NCI-H69 (cell line): ENCODE measurements at places on chromosomes 4 and X.

- DNase-seq, result no peak
Measured at GRCh38 chrX:107565015-107565414, 63.3 kb upstream of the PRPS1 start.

GRCh38 chrX:103398421-103398864 lies 22.1 kb downstream of the BEX3 start:
- no peak for DNase-seq

GRCh38 chr4:185697488-185697887 lies 114.5 kb downstream of the SORBS2 start:
- DNase-seq, result no peak

DNA sequence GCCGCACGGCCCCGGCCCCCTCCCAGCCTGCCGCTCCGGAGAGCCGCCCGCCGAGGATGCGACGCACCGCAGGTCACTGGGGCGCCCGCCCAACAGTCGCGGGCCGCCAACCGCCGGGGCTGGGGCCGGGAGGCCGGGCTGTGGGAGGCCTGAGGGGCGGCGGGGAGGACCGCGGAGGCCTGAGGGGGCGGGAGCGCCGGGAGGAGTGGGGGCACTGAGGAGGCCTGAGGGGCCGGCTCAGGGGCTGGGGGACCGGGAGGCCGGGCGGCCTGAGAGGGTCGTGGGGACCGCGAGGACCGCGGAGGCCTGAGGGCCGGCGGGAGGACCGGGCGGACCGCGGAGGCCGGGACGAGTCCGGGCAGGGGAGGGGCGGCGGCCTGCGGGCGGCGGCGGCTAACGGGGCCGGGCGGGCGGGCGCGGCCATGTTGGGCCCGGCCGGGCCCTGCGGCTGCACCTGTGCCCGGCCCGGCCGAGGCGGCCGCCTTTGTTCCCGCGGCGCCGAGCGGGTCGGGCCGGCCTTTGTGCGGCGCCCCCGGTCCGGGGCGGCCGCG lies 353 bp downstream of the NSD2 start:
- DNase-seq, result peak; percentile 72

GRCh38 chr4:99462875-99463464 lies 27.8 kb upstream of the ADH7 start:
- peak; percentile 61 for DNase-seq

DNA sequence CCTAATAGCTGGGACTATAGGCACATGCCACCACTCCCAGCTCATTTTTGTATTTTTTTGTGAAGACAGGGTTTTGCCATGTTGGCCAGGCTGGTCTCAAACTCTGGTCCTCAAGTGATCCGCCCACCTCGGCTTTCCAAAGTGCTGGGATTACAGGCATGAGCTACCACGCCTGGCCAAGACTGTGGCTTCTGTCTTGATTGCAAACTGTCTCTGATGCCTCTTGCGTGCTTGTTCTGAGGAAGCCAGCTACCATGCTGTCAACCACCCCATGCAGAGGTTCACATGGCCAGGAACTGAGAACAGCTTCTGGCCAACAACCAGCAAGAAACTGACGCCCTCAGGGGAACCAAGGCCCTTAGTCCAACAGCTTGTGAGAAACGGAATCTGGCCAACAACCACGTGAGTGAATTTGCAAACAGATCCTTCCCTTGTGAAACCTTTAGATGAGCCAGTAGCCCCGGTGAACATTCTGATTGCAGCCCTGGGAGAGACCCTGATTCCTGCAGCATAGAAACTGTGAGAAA lies 71.2 kb downstream of the SUPT20HL2 start:
- DNase-seq, result peak; percentile 59

DNA sequence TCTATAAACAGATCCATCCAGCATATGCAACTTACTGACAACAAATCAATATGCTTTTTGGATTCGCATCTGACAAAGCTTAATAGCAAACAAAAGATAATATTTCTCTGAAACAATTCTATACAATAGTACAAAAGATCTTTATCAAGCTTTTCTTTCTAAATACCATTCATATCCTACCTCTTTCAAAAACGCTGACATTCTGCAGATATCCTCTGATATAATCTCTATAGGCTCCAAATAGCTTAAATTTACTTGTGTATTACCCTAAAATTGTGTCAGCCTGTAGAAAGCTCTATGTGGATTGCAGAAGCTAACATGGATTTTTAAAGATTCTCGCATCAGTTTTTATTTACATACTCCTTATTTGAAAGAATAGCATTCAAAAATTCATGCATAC lies 260.6 kb downstream of the GASK1B start:
- no peak for DNase-seq

- DNase-seq, result no peak
Measured at GRCh38 chr4:37400241-37400881, 155.8 kb downstream of the NWD2 start.

DNA sequence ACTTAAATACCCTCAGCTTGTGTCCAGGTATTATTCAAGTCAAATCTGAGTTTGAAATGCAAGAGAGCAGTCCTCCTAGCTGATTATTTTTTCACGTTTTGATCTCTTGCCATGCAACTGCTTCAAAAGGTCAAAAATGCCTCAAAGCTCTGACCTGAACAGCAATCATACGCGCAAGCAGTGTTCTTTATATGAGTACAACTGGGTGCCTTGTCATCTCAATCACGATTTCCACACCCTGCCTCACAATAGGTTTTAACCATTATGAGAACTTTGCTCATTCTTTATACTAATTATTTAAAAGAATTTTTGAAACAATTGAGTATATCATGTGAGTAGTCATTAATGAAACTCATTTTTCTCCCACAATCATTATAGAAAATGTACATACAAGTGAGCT lies 649.1 kb downstream of the DMD start:
- no peak for DNase-seq

DNA sequence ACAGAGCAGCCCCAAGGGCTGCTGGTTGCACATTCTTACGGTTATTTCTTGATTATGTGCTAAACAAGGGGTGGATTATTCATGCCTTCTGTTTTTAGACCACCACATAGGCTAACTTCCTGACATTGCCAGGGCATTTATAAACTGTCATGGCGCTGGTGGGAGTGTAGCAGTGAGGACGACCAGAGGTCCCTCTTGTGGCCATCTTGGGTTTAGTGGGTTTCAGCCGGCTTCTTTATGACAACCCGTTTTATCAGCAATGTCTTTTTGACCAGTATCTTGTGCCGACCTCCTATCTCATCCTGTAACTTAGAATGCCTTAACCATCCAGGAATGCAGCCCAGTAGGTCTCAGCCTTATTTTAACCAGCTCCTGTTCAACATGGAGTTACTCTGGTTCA lies 212.4 kb upstream of the GRID2 start:
- DNase-seq, result peak; percentile 4

DNA sequence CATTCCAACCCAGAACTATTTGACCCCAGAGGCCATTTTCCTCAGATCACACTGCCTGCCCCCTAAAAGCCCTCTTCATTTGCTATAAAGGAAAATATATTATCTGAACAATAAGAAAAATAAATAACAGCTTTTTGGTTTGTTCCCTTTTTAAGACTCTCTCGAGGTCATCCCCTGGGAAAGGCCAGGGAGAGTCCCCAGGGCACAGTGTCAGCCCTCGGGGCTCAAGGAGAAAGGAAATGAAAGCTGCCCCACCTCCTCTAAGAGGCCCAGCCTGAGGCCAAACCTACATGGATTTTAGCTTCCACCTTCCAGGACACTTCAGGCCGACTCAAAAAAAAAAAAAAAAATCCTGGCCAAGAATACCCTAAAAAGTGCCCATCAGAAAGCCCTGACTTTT lies 97.6 kb downstream of the SH3KBP1 start:
- DNase-seq, result no peak

DNA sequence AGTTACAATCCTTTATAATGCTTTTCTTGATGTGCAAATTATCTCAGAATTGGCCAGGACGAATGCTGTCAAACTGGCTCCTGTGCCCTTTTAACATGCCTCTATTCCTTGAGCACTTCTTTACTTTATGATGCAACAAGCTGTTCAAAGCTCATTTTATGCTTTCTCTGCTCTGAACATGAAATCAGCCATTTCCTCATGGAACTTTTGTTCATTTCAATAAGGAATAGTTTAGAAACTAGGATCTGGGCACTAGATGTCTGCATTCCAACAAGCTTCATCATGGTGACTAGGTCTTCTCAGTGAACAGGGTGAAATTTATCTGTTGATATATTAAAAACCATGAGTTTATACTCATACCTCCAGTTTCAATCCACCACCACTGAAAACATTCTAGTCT lies 87.3 kb upstream of the TEX13A start:
- no peak for DNase-seq

DNA sequence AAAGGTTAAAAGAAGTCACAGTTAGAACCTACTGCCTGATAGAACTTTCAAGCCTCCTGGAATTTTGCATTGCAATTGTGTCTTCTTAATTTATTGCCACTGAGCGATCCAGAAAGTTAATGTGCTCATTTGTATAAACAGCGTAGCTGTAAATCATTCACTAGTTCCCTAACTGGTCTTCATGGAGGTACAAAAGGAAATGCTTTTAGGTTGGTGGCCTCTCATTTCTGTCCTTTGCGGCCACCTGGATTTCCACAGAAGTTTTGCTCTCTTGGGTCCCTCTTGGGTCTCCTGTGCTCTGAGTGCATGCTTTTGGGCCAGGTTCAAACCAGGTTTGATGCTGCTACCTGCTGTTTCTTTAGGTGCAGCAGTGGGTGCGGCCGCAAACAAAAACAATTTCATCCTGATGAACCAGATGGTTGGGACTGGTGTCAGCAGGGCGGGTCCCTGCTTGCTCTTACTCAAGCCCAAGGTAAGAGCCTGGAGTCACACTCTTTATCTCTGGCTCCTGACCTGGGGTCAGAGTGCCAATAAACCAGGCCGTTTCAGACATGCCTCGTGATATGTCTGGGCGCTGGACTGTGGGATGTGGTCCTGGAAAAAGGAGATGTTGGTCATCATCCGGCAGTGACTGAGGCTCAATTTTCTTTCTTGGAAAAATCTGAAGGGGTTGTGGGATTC lies 270.1 kb downstream of the PTTG2 start:
- peak; percentile 81 for DNase-seq

- peak; percentile 8 for DNase-seq
Measured at GRCh38 chrX:19889582-19890342, 2.4 kb upstream of the SH3KBP1 start.

GRCh38 chrX:65480960-65481359 lies 53.6 kb downstream of the LAS1L start:
- DNase-seq, result no peak

- peak; percentile 61 for DNase-seq
Measured at GRCh38 chrX:153727123-153727931, 2.7 kb downstream of the ABCD1 start.

DNA sequence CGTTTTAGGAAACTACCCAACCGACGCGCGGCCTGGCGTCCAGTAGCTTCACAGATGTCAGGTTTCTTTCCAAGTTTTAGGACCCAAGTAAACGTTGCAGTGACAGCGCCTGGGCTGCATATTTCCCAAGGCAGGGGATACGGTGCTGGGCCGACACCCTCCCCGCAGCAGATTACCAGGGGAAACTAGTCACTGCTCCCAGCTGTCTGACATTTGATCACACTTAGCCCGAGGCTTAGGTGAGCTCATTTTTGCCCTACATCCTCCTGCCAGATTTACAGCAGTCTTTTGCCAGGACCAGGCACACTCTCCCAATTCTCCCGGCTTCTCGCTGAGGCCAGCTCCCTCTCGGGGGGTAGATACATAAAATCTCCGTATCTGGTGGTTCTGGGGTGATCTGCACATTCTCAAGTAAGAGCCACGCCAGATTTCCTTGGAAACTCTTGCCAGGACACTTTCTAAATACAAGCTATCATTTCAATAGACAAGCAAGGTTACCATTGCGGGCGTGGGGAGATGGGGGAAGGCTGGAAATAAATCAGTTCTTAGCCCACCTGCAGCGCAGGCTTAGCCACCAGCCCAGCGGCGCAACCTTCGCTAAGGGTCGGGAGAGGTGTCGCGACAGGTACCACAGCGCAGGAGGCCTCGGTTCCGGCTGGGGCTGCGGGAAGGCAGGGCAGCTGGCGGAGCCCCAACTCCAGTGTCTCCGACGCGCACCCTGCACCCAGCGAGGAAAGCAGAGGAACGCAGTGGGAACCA lies 2.5 kb upstream of the SOX3 start:
- DNase-seq, result no peak

- peak; percentile 83 for DNase-seq
Measured at GRCh38 chrX:18707426-18708049, at the start of gene PPEF1. PPEF1 (plus strand) TSS chrX:18707645; CDS start chrX:18707781, 136 bp downstream.

- no peak for DNase-seq
Measured at GRCh38 chrX:6291444-6291843, 62.8 kb upstream of the NLGN4X start.

- peak; percentile 29 for DNase-seq
Measured at GRCh38 chr4:127124919-127125318, 507.8 kb upstream of the INTU start.
